ENCODE measurements at places on chromosomes 16 and 17.

DNA sequence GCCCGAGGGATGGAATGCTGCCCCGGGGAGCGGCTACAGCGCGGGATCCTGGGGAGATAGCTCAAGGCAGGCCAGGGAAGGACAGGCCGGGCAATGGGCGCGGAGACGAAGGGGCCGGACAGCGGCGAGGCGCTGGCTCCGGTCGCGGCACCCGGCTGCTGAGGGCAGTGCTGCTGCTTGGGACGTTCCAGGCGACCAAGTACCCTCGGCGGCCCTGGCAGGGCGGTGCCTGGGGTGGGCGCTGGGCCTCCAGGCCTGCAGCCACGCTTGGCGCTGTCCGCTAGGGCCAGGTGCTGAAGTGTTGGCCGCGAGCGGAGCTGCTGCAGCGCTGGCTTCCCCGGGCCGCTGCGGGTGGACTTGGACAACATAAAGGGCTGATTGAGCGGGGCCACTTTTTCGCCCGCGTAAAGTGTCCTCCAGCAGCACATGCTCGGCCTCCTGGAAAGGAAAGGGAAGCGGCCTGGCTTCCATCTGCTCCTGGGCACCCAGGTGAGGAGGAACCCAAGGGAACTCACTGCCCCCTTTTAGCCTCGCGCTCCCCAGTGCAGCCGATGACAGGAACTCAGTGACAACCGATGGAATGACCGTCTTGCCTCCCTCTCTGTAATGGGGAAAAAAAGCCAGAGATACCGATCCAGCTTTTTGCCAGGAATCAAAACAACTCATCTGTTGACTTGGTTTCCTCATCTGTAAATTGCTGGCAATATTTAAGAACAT lies 23.7 kb downstream of the CLEC3A start:
- no peak for DNase-seq

GRCh38 chr16:3951861-3952736 lies 71.6 kb upstream of the CREBBP start:
- DNase-seq, result no peak

DNA sequence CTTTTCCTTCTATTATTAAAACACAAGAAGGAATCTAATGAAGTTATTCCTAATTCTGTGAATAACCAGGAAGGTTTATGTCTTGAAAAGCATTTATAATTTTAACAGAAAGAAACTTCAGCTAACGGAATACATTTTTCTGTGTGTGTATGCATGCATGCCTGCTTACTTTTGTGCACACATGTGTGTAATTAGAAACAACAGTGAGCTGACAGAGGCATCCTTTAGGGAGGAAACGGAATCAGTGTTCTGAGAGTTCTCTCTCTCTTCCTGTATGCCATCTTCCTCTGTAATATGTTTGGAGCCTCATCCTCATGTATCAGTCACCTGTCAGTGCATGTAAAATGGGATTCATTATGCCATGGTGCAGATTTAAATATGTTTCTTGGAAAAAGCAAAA lies 107.0 kb downstream of the MAP2K4 start:
- no peak for DNase-seq

DNA sequence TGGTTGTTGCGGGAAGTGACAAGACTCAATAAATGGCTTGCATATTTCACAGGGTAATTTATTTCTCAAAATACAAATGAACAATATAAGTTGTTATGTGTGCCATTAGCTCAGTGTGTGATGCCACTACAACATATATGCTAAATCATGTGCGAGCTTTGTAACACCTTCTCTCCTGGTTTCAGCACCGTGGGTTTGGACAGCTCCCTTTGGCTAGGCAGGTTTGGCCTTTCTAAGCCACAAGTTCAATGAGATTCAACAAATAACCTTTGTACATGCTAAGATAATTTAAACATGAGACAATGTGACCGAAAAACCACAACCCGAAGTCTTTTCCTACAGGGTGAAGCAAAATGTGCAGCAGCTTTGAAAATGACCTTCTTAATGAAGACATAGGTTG lies 563.9 kb downstream of the TMEM114 start:
- DNase-seq, result no peak

DNA sequence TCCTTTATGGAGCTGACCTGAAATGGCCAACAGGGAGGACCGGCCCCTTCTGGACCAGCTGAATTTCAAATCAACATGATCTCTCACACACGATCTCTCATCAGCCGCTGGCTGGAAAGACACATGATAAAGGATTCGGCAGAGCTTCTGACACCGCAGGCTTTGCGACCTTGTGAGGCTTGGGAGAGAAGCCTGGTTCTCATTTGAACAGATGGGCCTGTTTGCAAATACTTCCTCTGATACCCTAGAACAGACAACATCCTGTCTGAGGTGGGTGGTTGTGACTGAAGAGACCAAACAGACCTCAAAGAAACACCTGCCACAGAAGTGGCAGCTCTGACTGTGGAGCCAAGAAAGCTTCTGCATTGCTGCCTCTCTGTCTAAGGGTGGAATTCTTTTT lies 77.9 kb upstream of the SDK2 start:
- DNase-seq, result no peak

GRCh38 chr17:68319410-68320162 lies 28.3 kb downstream of the ARSG start:
- no peak for DNase-seq

- DNase-seq, result no peak
These were observed 1.4 kb upstream of the CNGB1 start for GRCh38 chr16:57972306-57972705.

- no peak for DNase-seq
These were observed 25.8 kb downstream of the PEMT start for GRCh38 chr17:17565471-17566339.

GRCh38 chr17:28372203-28372944 lies 880 bp downstream of the SARM1 start:
- no peak for DNase-seq

- no peak for DNase-seq
These were observed 45.9 kb upstream of the DOC2B start for GRCh38 chr17:227078-227945.

DNA sequence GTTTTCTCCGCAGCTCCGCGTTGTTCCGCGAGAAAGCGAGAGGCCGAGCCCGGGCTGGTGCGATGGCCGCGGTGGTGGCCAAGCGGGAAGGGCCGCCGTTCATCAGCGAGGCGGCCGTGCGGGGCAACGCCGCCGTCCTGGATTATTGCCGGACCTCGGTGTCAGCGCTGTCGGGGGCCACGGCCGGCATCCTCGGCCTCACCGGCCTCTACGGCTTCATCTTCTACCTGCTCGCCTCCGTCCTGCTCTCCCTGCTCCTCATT lies 404 bp downstream of the EMC6 start:
- DNase-seq, result no peak

DNA sequence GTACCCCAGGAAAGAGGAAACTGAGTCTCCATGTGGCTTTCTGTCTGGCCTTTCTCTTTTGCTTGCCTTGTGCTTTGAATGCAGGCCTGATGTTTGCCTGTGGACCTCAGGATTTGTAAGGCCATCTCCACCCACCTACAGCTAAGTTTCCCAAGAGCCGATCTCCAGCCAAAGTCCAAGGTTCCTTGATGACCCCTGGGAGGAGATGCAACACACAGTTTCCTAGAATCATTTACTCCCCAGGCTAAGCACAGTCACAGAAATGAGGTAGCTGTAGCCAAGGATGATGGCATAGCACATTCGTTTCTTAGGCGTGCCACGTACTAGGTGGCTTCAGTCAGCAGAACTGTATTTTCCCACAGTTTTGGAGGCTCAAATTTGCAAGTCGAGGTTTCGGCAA lies 595.4 kb downstream of the MAF start:
- no peak for DNase-seq

All from activated CD8-positive, alpha-beta memory T cell treated with anti-CD3 and anti-CD28 coated beads, Interleukin-2, amount 50 U/mL, for 4 hours (primary cell).